ENCODE measurements at places on chromosomes 12 and 14. TPM values are rescaled to one million over a fixed set of nuclear protein-coding genes. Genes with fewer than 3 reads are reported as not detected.

DNA sequence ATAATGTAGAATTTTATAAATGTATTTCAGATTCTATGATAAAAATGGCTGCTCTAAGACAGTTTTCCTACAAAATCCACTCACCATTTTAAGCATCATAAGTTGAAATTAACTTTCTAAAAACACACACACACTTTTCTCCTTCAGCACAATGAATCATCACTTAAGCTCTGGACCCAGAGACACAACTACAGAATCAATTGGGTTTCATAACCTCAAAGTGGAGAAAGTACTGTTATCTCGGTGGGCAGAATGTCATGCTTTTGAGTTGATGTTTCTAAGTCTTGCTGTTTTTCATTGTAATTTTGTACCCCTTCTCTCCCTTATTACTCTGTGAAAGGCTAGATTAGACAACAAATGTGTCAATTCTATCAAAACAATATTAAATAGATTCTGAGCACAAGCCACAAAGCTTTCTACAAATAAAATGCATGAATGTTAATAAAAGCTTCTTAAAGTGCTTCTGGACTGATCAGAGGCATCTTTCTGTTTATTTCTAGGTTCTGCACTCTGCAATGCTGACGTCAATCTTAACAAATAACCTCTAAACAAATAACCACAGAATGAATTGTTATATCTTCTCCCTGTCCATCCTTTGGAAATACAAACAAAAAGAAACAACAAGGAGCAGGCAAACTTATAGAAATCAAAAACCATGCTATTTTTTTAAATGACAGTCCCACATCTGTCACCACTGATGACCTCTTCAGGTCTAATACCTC is 8.2 kb downstream of the IPO8 start:
- no peak for DNase-seq

- no peak for DNase-seq
These were observed 456 bp upstream of the TMPO start for GRCh38 chr12:98514982-98515286.

DNA sequence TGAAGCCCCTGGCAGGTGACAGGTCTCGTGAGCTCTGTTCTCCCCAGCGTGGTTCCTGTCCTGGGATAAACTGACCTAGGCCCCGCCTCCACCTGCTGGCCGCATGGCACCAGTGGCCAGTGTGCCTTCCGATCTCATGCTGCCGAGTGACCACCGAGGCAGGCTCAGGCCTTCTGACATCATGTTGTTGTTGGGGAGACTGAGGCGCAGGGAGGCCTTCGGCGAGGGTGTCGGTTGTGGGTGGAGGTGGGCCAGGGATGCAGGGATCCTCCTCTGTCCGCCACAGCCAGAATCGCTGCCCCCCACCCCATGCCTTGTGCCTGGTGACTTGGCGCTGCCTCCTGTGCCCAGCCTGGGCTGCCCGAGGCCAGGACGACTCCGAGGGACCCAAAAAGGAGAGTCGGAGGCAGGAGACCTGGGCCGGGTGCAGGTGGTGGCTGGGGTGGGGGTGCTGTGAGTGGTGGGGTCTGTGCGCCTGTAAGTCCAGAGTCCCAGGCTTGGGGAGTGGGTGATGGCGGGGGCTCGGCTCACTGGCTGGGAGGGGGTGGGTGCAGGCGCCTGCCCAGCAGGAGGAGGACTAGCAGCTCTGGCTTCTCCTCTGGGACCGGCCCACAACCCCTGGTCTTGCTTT is 24.3 kb downstream of the ASPG start:
- no peak for DNase-seq

- no peak for DNase-seq
These were observed 364.9 kb upstream of the KITLG start for GRCh38 chr12:88945051-88945732.

DNA sequence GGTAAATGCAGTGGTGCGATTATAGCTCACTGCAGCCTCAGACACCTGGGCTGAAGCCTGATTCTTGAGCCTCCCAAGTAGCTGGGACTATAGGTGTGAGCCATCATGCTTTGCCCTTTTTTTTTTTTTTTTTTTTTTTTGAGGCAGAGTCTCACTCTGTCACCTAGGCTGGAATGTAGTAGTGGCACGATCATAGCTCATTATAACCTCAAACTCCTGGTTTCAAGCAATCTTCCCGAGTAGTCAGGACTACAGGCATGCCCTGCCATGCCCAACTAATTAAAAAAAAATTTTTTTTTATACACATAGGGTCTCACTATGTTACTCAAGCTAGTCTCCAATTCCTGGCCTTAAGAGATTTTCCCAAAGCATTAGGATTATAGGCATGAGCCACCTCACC is 6.9 kb downstream of the ATP2A2 start:
- no peak for DNase-seq

DNA sequence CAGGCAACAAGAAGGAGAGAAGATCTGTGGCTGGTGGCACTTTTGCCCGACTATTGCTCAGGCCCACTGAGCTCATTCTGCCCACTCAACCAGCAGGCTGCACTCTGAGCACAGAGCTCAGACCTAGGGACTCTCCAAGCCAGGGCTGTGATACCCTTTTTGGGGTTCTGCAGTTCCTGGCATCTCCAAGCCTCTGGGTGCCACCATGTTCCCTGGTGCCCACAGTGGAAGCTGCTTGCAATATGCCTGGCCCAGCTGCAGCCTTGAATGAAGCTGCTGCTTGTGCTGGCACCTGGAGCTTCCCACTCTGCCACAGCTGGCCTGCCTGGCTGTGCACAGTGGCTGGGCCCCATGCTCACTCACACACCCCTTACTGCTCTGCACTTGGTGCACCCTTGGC is 236.1 kb downstream of the ADGRD1 start:
- DNase-seq = no peak

- no peak for DNase-seq
These were observed 2.9 kb upstream of the TMEM63C start for GRCh38 chr14:77178656-77179055.

DNA sequence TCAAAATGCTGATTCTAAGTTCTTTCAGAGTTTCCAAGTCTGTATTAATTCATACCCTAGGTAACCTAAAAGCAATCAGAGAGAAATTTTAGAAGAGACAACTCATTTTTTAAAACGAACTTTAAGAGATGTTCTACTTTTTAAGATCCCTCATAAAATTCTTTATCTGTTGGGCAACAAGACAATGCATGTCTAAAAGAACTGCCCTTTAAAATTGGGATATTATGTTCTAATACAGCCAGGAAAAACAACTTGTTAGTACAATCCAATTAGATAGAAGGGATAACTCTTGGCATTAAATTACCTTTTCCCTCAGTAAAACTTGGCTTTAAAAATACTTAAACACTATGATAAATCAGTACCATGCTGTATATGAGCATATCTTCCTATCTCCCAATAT is 15.6 kb downstream of the DICER1 start:
- DNase-seq = no peak

DNA sequence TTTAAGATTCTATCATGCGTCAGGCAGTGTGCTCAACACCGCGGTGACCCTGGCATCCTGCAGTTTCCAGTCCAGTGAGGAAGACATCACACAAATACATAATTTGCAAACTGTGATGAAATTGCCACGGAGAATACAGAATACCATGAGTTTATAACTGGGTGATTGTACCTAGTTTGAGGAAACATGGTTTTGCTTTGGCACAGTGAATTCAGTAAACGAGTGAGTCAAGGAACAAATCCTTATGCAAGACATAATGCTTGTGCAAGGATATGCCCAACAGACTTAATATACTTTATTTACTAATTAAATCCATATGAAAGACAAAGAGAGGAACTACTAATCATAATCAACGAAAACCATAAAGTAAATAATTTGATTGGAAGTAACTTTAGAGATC is 311.8 kb upstream of the TMTC1 start:
- no peak for DNase-seq

The CMKLR1 gene
- 4.1 TPM for polyA plus RNA-seq

- no peak for DNase-seq
These were observed 788 bp downstream of the SFSWAP start for GRCh38 chr12:131711551-131712205.

DNA sequence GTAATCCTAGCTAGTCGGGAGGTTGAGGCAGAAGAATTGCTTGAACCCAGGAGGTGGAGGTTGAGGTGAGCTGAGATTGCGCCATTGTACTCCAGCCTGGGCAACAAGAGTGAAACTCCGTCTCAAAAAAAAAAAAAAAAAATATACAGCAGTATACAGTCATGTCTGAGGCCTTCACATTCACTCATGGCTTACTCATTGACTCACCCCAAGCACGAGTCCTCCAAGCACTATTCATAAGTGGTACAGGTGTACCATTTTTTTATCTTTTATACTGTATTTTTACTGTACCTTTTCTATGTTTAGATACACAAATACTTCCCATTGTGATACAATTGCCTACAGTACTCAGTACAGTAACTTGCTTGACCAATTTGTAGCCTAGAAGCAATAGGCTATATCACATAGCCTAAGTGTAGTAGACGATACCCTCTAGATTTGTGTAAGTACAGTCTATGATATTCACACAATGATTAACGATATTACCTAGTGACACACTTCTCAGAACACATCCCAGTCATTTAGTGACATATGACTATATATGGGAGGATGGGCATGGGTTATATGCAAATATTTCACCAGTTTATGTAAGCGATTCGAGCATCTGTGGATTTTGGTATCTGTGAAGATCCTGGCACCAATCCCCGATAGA is 12.2 kb downstream of the LLPH start:
- no peak for DNase-seq

GRCh38 chr12:6769666-6770065 is 2.7 kb upstream of the LAG3 start:
- DNase-seq = no peak

DNA sequence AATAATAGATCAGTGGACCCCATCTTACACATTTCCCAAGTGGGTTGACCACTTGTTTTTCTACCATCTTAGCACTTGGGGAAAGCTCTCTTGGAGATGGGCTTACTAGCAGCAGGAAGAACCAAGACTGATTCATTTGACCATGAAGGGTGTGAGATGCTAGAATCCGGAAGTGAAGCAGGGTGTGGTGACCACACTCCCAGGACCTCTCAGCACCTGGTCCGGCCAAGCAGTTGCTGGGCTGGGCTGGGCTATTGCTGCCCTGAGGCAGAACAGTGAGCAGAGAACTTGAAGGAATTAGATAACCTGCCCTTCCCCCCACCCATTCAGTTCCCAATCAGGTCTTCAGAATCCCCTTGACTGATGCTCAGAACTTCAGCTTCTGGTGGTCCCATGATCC is 24.4 kb downstream of the ADCY6 start:
- DNase-seq = no peak

GRCh38 chr14:100651999-100652508 is 64.8 kb upstream of the BEGAIN start:
- DNase-seq = no peak

- DNase-seq = no peak
These were observed 39.4 kb downstream of the USP15 start for GRCh38 chr12:62299617-62300016.

DNA sequence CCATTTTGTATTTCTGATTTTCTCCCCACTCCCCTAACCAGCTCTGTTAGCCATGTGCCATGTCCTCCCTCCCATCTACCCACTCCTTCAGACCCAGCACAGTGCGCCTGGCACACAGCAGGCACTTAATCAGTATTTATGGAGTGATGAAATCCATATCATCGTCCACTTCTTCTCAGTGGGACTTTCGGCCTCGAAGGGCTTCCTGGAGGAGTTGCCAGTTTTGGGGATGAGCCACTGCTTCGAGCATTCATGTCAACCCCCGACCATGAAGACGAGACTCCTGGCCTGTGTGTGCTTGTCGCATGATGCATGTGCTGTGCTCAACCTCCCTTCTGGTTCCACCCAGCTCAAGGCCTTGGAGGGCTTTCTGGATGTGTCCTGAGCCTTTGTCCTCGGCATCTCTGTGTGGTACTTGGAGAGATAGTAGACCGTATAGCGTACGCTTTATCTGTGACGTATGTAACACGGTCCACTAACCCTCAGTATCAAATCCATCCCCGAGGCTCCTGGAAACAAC is 119.5 kb upstream of the RTL1 start:
- no peak for DNase-seq

DNA sequence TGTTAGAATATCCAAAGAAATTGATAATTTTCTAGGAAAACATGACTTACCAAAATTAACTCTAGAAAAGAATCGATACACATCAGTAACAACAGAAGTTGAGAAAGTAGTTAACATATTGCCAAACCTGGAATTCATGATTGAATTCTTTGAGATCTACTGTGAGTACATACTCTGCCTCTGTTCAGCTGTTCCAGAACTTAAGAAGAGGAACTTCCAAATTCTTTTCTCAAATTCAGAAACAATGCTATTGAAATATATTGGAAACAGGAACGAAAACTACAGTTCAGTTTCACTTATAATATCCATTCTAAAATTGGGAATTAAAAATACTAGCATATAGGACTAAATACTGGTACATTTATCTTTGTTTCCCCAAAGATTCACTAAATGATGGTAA is 57.9 kb downstream of the MARK3 start:
- no peak for DNase-seq

The COL2A1 gene
- polyA plus RNA-seq = 62.7 TPM

DNA sequence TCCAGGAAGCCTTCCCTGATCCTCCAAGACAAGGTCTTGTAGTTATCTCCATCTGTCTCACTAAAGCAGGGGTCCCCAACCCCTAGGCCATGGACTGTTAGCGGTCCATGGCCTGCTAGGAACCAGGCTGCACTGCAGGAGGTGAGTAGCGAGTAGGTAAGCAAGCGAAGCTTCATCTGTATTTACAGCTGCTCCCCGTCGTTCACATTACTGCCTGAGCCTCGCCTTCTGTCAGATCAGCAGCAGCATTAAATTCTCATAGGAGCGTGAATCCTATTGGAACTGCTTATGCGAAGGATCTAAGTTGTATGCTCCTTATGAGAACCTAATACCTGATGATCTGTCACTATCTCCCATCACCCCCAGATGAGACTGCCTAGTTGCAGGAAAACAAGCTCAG is 12.4 kb upstream of the NFYB start:
- DNase-seq = no peak

- DNase-seq = no peak
These were observed 79.7 kb downstream of the PTPRR start for GRCh38 chr12:70840656-70841350.

- DNase-seq = no peak
These were observed 28.0 kb upstream of the METAP2 start for GRCh38 chr12:95445884-95446505.

DNA sequence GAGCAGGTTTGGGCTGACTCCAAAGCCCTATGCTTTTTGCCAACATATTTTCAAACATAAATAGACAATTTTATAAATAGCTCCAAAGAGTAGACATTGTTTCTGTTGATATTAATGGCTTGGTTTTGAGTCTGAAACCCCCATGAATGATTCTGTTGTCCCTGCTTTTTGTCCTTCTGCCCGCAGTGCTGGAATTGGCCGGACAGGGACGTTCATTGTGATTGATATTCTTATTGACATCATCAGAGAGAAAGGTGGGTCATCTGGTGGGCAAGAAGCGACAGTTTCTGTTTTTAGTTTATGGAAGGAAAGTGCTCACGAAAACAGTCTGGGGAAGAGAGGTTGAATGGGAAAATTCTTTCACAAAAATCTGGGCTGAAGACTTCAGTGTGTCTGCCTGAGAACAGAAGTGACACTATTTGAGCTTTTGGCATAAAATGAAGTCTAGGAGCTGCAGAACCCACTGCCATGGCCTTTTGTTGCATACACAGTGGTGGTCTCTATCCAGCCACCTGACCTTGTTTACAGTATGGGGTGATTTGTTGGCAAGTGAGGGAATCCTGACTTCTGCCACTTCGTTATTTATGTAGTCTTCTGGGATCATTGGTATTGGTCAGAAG is 69.6 kb downstream of the PTPN11 start:
- DNase-seq = no peak
